Naive thymus-derived CD4-positive, alpha-beta T cell (primary cell): ENCODE measurements at places on chromosomes 7 and 10.

- DNase-seq: no peak
Observed at GRCh38 chr7:16795624-16796023, 9.2 kb downstream of the AGR2 start.

- DNase-seq: no peak
Observed at GRCh38 chr10:51733057-51733456, 33.7 kb upstream of the CSTF2T start.

DNA sequence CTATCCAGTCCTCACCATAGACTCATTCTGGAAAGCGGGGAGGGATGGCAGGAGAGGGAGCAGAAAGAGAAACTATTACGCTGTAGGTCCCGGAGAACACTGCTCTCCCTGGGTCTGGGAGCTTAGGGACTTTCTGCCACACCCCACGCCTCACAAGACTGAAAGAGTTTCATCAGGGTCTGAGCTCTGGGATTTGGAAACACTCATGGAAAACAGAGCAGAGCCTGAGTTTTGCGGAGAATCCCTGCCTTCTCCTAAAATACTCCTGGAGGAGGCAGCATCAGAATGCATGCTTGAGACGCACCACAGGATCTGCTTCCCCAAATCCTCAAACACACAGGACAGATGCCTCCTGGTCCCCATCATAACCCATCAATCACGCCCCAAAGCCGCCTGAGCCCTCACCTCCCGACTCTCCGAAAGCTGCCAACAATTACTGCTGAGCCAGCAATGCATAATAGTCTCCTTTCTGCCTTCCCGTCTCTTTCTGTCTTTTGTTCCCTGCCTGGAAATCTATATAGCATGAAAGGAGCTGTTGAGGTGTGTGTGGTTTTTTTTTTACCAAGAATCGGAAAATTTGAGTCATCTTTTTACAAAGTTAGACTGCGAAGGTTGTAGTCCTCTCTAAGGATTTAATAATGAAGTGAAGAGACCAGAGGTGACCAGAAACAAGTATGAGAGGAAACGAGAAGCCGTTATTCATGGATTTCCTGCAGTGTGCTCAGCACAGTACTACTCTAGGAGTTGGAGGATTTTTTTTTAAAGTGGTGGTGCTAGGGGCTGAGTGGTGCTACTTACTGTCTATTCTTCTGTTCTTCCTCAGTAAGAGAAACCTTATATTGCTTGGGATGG is 37.7 kb downstream of the ASB13 start:
- no peak for DNase-seq

DNA sequence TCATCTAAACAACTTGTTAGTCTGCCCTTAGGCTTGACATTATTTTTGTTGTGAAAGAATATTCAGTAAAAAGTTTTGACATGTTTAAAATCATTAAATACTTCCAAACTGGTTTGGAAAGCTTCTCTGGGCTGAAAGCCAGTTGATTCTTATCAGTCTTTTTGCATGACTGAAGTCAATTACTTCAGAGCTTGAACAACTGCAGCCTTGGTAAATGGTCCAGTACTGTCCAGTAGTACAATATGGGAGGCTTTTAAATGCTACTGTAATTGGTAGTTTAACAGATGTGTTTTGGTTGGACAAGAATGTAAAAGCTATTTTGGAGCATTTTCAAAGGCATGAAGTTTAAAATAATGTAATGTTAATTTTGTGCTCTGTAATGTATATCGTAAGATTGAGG is 103.4 kb downstream of the SDK1 start:
- no peak for DNase-seq

GRCh38 chr7:119271147-119271779 is 1001.7 kb upstream of the KCND2 start:
- no peak for DNase-seq

DNA sequence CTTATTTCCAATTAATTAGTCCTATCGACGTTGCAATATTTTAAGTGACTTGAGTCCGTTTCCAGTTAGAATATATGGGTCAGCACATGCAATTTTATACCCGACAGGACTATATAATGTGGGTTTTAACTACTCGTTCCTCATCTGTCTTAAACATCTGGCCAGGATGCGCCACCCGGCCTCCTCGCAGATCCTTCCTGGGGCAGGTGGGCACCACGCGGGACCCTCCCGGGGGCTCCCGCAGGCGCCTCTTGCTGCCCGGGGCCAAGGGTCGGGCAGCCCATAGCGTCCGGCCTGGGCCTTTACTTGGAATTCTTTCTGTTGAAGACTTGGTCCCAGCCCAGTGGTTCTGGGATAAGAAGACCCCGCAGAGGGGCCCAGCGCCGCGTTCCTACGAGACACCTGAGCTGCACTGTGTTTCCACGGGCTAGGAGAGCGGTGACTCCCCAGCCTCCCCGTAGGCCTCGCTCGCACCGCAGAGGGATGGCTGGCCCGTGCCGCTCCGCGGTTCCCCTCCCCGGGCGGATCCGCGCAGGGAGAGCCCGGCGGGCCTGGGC is 10.1 kb upstream of the MNX1 start:
- no peak for DNase-seq
